Left renal cortex interstitium (tissue), 4 donors: ENCODE measurements at places on chromosomes 12 and 14. TPM values are rescaled to one million over a fixed set of nuclear protein-coding genes. Genes with fewer than 3 reads are reported as not detected.

DNA sequence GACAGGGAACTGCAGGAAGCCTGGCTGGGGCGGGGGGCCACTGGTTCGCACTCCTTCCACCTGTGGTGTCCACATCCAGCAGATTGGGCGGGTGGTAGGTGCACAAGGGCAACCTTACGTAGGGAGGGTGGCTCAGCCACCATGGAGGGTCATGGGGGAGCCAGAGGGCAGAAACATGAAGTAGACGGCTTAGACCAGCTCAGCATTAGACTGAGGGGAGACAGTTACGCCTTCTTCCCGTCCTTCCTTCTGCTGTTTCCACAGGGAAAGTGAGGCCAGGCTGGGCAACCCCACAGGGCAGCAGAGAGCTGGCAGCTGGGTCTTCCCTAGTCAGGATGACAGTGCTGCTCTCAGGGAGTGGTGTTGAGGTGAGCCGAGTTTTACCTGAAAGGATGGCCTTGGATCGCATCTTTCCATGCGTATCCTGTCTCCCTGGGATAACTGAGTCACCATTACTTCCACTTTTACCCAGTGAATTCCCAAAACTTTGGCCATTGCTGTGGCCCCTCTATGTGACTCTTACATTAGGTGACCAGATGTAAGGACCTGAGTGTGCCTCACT, 170.0 kb upstream of the GZMB start:
- no peak for DNase-seq

- no peak for DNase-seq
These were observed 8.8 kb downstream of the ART4 start for GRCh38 chr12:14834509-14834908.

GRCh38 chr14:28130610-28131284, 635.8 kb upstream of the FOXG1 start:
- DNase-seq = no peak

- DNase-seq = no peak
These were observed 10.4 kb upstream of the GPR132 start for GRCh38 chr14:105075379-105076295.

- no peak for DNase-seq
These were observed 19.9 kb downstream of the DAAM1 start for GRCh38 chr14:59208224-59208814.

GRCh38 chr12:93130366-93131054, 201.4 kb upstream of the EEA1 start:
- DNase-seq = no peak

DNA sequence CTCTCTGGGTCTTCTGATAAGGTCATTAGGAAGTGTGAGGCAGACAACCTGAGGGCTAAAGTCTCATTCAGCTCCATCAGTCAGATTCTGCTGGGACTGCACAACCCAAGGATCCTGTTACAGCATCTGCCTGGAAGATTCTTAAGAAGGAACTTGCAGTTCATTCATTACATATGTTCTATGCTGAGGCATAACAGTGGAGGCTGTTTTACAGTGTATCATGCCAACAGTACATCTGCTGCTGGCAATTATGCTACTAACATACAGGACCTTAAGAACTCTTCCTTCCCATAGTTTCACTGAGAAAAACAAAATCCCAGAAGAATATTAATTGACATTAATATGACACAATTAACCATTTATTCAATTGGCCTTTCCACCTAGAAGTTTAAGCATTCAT, 968.6 kb downstream of the DIO2 start:
- DNase-seq = no peak

DNA sequence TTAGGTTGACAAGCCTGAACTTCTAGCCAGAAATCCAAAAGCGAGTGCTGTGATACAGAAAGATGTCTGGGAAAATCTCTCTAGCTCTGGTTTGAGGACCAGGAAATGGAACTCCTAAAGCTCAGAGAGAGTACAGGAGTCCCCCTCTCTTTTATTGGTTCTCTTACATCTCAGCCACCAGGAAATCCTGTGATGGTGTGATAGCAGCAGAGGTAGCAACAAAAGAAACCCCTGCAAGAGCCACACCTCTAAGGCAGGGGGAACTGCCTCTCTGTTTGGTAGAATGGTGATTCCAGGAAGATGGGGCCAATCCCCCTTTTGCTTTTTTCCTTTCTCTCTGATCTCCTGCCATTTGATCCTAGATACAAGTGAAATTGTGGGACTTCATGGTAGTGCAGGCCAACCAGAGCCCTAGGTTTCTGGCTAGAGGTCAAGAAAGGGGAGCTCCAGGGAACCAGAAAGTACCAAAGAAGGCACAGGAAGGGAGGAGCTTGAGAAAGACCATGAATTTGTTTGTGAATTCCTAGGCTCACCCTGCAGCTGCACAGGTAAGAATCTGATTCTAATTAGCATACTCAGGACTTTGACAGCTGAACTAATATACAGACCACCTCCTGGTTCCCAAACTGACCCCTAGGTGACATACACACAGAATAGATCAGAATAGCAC, 88.5 kb downstream of the PAPLN start:
- DNase-seq = no peak

DNA sequence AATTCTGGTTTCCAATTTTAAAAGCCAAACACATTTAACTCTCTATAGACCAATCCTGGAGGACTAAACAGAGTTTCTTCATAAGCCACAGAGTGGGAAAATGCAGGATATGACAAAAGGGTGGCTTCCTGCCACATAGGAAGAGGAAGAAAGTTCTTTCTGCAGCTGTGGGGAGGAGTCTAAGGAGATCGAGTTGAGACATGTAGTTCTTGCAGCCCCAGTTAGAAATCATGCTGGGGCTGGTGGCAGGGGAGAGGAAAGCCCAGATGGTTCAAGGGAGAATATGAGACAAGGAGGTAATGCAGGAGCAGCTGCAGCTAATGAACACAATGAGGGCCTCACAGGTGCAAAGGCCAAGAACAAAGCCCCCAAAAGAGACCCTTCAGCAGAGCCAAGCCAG, 85.0 kb upstream of the ARID2 start:
- DNase-seq = no peak

DNA sequence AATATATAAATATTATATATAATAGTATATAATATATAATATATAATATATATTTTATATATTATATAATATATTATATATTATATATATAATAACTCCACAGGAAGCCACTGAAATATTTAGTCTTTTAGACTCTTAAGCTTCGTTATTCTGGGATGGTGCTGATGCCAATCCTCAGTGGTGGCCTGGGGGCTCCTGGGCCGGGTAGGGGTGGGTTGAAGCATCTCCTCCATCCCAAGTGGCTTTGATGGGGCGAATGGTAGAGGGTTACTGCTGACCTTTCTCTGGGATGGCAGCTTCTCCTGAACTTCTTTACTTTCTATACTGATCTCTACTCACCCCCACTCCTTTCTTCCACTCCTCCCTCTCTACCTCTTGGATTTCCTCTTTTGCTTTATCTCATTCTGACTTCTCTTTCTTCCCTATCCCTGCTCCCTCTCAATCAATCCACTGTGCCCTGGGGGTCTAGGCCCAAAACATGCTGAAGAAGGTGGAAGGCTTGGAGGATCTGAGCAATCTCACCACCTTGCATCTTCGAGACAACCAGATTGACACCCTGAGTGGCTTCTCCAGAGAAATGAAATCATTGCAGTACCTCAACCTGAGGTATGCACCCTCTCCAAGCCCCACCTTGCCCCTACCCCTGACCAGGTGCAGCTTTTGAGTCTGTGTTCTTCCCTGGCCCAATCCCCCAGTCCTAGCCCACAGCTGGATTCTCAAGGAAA, 4.8 kb upstream of the ENO2 start:
- DNase-seq = no peak

KLRC4 gene
- polyA plus RNA-seq = not detected

PRICKLE1 gene
- 58.0 TPM for polyA plus RNA-seq

NANOG gene
- 0.11 TPM for polyA plus RNA-seq

KRT84 gene
- polyA plus RNA-seq = not detected

NTF3 gene
- polyA plus RNA-seq = 5.4 TPM

PRR4 gene
- 4.0 TPM for polyA plus RNA-seq

NT5DC3 gene
- 2.5 TPM for polyA plus RNA-seq

NTN4 gene
- polyA plus RNA-seq = 94.0 TPM
